Right ventricle myocardium superior (tissue), 1 donor: ENCODE measurements at places on chromosomes 5 and 9.
A peak's percentile ranks its signal among the peaks of the same experiment; 100 is the strongest.

DNA sequence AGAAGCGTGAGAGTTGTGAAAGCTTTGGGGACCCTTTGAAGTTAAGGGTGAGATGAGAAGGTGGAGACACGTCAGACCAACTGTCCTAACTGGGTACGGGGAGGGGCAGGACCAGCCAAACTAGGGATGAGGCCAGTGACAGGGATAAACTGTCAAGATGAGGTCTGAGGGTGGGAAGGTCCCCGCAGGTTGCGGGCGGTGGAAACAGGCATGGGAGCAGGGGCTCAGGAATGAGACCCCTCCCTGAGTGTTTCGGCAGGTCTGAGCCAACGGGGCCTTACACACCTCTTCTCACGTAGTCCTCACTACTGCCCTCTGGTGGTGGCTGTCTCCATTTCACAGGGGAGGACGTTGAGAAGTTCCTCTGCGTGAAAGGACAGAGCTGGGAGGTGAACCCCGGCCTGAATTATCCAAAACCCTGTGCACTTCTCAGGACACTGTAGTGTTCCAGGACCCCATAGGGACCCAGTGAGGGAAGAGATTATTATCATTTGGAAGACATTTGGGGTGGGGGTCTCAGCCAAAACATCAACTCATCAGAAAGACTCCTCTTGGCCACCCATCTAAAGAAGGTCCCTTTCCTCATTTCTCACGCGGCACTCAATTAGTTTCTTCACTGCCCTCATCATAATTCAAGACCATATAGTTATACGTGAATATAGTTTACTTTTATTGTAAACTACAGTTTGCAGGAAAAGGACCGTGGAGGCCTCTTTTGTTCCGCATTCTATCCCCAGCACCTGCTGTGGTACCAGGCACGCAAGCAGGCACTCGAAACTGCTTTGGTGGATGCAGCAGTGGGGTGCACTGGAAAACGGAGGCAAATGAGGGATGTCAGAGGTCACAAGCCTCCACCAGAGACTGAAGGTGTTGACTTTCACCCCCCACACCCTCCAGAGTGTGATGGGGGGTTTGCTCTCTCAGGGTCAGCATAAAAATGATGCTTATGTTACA is 21.7 kb upstream of the NANS start:
- peak; percentile 85 for DNase-seq

DNA sequence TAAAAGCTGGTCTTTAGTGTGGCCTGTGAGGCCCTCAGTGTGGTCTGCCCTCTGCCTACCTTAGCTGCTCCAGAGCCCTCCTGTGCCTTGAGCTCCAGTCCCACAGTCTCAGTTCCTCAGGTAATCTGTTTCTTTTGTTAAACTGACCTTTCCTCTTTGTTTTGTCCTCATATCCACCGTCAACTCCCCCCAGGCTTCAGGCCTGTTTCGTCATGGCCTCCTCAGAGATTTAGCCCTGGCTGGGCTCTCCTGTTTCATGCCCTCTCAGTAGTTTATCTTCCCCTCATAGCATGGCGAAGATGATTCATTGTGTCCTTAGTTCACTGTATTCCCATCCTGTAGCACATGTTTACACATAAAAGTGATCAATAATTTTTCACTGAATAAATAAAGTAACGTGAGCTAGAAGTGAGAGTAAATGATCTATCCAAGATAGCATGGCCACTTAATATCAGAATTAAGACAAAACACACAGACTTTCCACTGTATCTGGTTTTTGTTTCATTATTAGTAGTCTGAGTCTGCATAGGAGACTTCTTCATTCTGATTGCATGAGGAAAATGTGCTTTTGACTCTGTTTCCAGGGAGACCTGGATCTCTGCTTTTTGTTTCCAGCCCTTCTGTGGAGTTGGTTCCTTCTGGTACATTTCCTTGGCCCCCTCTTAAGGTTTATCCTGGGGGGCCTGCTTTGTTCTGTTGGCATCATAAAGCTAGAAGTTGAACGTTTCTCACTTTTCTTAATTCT is 70.5 kb downstream of the SNX24 start:
- no peak for DNase-seq

- DNase-seq = peak; percentile 88
Observed at GRCh38 chr9:34430843-34431437, 27.4 kb downstream of the FAM219A start.

- DNase-seq = no peak
Observed at GRCh38 chr5:31068287-31068686, 125.2 kb upstream of the CDH6 start.

DNA sequence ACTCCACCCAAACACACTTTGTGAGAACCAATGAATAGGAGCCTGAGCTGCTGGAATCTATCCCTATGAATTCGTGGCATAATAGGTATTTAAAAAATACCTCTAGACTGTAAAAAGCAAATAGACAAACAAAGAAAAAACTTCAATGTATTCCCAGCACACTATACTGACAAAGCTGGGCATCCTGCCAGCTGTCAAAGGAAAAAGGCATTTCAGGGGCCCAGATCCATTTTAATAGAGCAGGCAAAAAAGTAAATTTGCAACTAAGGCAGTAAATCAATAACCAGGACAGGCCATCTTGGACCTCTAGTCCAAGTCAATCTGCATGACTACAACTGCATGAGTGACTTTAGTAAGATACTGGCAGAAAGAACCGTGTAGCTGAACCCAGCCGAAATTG is 25.6 kb upstream of the LARP1 start:
- no peak for DNase-seq

DNA sequence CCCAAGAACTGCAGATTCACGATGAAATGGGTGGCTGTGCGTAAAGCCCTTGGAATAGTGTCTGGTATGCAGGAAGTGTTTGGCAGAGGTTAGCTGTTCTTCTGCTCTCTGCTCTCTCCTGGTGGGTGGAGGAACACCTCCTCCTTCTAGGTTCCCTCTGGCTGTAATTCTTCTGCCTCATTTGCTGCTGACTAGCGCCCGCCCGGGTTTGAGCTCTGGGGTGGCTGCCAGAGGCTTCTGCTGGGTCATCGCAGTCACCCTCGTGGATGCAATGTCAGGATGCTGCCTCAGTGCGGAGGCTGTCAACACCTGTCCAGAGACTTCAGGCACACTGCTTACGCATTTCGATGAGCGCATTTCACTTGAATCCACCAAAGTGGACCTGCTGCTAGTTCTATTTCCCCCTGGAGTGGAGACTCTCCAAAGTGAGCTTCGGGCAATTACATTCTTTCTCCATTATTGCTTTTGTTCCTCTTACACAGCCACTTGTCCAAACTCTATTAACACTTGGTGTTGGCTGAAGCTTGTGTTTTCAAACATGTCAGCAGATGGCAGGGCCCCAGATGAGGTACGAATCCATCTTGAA is 11.7 kb downstream of the DOCK2 start:
- peak; percentile 66 for DNase-seq

- peak; percentile 79 for DNase-seq
Observed at GRCh38 chr5:175657593-175658271, at the start of gene HRH2. TSS of gene HRH2 (plus strand) at chr5:175658071. CDS start at chr5:175683234, 25,163 bp downstream.

DNA sequence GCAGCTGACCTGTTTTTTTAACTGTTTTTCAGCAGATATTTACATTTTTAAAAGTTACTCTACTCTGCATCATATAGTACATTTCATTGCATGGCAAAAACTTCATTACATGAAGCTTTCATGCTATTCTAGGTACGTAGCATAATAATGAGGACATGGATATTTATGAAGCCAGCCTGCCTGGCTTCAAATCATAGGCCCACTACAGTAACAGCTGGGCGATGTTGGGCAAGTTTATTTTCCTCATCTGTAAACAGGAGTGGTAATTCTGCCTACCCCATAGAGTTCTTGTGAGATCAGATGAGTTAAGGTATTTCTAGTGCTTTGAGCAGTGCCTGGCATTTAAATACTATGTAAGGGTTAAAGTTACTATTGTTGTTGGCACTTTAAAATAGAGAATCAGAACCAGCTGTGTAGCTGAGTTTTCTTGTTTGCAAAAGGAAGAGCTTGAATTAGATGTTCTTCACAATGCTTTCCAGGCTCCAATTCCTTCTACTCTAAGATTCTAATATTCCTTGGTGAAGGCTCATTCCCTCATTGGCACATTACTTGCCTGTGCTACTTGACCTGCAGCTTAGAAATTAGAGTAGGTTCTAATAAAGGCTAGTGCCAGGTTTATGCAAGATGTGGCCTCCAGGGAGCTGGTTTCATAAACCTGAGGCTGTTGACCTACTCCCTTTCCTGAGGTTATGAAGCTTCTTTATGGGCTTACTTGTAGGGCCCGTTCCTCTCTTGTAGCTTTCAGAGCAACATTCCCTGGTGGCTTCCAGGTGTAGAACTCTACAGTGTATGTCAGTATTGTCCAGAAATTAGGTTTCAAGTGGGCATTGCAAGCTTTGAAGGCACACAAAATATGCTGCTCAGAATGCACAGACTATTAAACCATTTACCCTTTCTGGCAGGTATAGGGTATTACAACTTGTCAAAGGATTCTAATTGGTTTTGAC is 14.5 kb downstream of the ANP32B start:
- no peak for DNase-seq

DNA sequence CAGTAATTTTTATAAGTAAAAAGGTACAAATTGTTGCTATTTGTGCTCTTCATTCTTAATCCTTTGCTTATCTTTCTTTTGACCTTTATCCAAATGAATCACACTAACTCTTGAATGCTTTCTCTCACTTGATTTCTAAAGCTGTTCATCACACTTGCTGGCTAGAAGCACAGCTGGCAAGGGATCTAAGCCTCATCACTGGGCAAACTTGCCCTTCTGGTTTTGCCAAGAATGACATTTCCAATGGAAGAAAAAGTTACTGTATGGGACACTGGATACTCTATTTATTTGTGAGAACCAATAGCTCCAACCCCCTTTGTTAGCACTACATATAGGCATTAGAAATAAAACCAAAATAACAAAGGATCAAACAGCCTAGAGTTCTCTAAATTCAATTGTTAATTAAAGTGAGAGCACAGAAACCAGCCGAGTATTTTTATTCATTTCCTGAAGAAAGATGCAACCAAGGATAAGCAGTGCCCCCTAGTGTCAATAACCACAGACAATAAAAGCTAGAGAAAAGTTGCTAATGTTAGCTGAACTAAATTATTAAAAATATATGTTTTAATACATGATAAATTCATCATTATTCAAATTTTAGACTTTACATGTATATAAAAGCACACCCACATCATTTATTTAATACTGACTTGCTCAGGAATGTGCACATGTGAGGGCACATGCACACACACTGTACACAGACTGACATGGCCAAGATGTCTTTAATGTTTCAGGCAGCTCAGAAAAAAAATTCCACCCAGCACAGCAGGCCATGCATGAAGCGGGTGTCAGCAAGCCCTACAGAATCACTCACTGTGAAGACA is 59.8 kb upstream of the POU5F2 start:
- DNase-seq = no peak

DNA sequence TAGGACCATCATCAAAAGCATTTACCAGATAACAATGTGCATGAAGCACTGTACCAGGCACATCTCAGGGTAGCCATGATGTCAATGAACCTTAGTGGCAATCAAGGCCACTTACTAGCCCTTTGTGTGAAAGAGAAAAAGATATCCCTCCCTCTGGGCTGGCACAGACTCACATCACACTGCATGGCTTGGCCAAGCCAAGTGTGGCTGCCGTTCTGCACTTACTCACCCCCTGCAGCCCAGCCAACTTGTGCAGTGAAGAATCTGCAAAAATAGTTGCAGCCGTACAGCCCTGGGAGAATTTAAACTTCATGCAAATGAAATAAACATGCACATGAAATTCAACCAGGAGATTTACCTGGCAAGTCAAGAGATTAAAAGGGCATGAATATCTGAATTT is 333.5 kb downstream of the DEPDC1B start:
- no peak for DNase-seq

DNA sequence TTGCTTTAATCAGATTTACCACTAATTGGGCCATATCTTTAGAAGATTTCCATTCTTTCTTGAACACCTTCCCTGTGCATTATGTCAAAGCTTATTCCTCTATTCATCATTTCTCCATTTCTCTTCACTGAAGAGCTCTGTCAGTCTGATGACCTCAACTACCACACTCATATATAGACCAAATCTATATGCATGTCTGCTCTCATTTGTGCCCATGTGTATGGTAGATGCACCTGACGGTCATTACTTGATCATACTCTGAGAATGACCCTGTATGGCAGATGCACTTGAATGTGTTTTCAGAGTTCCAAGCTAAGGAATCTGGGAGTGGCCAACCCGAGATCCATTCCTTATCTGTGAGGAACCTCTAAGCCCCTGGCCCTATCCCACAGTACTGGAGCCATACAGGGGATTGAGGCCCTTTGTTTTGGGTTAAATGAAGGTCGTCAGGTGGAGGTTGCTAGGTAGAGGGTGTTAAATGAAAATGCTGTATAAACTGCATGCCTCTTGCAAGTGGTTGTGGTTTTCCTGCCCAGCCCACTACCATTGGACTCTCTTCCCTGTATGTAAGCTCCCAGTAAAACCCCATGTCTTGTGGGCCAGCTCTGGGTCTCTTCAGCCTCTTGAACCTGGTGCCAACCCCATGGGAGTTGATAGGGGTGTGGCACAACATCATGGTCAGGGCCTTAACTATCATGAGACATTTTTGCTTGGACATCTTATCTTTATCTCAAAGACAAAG is 229.5 kb downstream of the KIAA0825 start:
- DNase-seq = no peak
